ENCODE measurements at places on chromosomes 13 and 19.

- DNase-seq, result no peak
Observed at GRCh38 chr13:43305416-43305815, 282.0 kb downstream of the DNAJC15 start.

- DNase-seq, result no peak
Observed at GRCh38 chr13:68056816-68057710, 826.9 kb upstream of the PCDH9 start.

DNA sequence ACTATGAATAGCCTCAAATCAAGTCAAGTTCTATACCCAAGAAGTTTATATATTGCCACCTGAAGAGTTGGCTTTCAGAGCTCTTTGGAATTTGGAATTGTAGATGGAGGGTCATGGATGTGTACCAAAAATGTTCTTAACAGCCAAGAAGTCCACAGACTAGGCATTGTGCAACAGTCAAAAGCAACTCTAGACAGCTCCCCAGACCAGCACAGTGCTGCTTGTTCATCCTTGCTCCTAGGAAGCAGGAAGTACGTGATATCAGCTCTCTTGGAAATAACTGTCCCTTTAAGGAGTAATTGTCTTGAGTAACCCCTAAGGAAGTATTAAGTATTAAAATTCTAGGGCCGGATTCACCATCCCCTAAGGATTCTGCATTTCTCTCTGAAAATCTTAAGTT, 30.7 kb upstream of the IL17D start:
- no peak for DNase-seq

- DNase-seq, result no peak
Observed at GRCh38 chr13:74288361-74288911, 154.2 kb upstream of the KLF12 start.

GRCh38 chr19:5136073-5136855, 167.4 kb downstream of the KDM4B start:
- no peak for DNase-seq

- no peak for DNase-seq
Observed at GRCh38 chr13:50127726-50128291, 112.6 kb downstream of the KCNRG start.

DNA sequence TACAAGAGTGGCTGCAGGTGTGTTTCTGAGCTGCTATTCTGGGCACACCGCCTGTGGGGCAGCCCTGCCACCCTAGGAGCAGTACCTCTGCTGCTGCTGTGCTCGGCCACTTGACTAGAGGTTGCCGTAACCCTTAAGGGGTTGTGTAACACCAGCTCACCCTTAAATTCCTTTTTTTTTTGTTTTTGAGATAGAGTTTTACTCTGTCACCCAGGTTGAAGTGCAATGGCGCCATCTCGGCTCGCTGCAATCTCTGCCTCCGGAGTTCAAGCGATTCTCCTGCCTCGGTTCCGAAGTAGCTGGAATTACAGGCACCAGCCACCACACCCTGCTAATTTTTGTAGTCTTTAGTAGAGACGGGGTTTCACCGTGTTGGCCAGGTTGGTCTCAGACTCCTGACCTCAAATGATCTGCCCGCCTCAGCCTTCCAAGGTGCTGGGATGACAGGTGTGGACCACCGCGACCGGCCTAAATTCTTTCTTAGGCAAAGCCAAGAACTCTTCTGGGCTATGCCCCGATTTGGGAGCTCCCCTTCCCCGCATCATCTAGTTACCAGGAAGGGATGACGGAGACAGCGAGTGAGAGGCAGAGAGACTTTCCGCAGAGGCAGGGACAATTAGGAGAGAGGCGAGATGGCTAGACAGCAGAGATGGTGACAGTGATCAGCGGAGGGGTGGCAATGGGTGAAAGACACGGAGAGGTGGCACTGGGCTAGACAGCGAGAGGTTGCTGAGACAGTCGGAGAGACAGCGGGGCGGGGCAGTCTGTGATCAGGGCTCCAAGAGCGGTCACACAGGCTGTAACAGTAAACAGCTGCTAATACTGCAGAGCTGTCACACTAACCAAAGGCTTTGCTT, 4.4 kb upstream of the LILRA5 start:
- DNase-seq, result no peak

DNA sequence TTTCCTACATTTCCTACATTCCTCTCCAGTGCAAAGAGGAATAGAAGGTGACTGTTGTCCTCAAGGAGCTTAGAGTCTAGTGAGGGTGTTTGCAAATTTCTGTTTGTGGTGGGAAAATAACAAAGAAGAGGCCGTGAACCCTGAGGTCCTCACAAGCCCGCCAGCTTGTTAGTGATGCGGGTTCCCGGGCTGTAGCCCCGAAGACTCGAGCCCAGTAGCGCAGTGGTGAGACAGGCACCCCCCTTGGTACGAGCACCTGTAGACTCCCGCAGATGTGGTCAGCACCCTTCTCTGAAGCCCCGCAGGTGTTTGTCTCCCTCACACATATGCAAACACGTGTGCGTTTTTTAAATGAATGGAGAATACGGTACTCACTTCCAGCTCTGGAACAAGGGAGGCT, 26.5 kb upstream of the SPACA7 start:
- DNase-seq, result no peak

DNA sequence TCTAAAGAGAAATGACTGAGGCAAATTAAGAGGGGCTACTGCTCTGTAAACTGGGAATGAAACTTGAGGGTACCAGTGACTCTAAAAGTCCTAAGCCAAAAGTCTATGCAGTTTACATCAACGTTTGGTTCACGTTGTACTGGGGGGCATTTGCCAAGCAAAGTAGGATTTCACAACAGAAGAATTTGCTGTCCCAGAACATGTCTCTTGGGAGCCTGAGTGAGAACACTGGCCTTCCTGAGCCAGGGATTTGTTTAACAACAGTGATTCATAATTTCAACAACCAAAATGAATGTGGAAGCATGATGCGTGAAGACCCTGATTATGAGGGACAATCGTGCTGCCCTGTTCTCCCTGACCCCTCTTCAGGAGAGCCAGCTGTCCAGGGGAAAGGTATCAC, 178.0 kb downstream of the OXGR1 start:
- no peak for DNase-seq

GRCh38 chr19:38402623-38402966, 298 bp upstream of the FAM98C start:
- DNase-seq, result no peak

DNA sequence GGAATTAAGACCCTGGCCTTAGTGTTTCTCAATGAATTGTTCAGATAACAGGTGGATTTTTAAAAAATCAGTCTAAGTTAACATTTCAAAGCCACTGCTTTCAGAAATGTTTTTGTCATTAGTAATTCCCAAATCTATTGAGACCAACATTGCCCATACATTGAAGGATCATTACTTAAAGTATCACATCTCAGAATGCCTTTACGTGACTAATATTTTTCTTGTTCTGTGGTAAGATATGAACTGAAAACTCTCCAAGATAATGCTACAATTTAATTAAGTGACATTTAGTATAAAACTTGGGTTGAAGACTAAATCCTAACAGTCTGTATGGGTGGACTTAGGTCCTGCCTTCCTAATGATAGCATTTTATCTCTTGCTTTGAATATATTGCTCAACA, 59.4 kb upstream of the POSTN start:
- no peak for DNase-seq

- DNase-seq, result peak; percentile 25
Observed at GRCh38 chr19:20078581-20079031, 806 bp downstream of the ZNF90 start.

GRCh38 chr13:99275093-99275469, 16.9 kb upstream of the GPR18 start:
- DNase-seq, result peak; percentile 83

DNA sequence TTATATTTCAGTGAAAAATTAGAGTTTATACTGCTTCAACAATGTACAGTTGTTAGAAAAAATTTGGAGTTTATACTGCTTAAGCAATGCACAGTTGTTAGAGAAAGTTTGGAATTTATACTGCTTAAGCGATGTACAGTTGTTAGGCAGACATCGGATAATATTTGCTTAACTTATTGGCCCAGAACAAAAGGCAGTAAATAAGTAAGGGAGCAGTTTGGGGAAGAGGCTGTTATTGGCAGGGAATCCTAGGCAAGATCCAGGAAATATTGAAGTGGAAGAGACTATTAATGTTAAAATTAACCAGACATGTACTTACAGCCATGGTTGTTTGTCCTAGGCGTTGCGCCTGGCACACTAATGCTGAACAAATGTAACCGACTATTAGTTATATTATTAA, 166.9 kb downstream of the GPC5 start:
- no peak for DNase-seq

DNA sequence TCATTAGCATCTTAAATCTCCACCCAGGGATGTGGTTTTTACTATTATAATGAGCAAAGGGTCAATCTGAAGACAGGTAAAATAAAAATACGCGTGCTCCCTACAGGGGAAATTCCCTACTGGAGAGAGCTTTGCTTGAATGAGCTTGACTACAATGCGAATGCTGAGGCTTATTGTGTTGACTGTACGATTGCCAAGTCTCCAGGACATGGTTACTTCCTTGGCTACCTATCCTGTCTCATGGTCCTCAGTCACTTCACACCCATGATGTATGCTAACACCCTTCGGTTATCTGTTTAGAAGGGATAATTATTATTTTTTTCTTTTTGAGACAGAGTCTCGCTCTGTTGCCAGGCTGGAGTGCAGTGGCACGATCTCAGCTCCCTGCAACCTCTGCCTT, 61.7 kb downstream of the ZNF627 start:
- DNase-seq, result no peak

DNA sequence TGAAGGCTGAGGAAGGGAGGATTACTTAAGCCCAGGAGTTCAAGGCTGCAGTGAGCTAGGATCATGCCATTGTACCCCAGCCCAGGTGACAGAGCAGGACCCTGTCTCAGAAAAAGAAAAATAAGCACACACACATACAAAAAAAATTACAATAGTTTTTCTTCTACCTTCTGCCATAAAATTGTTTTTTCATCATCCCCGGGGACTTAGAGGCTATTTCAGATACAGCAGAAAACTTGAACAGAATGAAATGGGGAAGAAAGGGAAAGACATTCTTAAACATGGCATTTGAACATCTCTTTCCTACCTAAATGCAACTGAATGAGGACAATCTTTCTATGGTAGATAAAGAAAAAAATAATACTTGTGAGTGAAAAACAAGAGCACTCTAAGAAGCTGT, 109.1 kb downstream of the KCTD12 start:
- no peak for DNase-seq

- peak; percentile 25 for DNase-seq
Observed at GRCh38 chr13:33194820-33195692, 90.5 kb downstream of the STARD13 start.

DNA sequence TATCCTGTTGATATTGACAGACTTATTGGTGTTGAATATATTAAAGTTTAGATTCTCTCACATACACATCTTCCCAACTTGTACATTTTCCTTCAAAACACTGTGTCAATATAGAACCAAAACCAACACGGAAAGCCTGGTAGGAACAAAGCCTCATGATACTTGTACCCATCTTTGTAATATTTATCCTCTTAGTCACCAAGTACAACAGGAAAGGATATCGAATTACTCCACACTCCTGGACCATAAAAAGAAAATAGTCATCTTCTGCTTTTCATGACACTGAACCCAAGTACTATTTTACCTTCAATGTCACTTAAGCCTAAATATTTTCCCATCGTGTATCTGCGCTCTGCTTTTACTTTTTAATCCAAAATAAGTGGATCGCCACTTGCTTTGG, 702.9 kb upstream of the PCDH9 start:
- no peak for DNase-seq

DNA sequence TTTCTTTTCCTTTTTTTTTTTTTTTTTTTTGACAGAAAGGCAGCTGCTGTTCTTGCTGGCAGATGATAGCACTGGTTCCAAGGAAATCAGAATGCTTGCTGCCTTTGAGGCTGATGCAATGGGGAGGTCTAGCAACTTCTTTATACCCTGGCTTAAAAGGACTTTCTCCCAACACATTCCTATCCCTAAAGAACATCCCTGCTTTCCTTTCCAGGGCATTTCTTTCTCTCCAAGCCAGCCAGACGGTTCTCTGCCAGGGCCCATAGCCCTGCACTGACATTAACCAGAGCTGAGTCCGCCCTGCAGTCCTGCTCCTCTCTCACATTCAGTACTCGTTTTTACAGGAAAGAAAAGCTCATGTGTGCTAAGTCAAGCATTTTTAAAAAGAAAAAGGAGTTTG, 133.9 kb upstream of the WASF3 start:
- no peak for DNase-seq

- peak; percentile 38 for DNase-seq
Observed at GRCh38 chr19:12789098-12789903, 2.0 kb upstream of the JUNB start.

DNA sequence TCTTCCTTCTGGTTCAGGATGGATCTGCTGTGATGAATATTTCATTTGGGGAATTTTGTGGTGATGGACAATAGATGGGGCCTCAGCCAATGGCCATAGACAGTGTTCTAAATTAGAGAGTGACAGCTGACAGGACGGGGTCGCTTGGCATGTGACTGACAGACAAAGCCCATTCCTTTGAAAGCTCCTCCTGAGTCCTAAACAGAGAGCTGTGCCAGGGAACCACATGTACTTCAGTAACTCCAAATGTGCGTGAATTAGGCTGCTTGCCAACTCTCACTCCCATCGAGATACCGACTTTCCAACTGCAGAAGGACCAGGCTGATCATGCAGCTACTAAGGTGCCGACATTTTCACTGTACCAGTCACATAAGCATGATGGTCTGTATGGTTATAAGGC, 187.7 kb downstream of the SHISA2 start:
- DNase-seq, result no peak

- no peak for DNase-seq
Observed at GRCh38 chr19:34459614-34460013, 21.9 kb upstream of the WTIP start.

GRCh38 chr19:5895409-5895808, 8.2 kb downstream of the NDUFA11 start:
- DNase-seq, result no peak

GRCh38 chr13:46160471-46161066, 21.4 kb downstream of the LCP1 start:
- DNase-seq, result peak; percentile 80

DNA sequence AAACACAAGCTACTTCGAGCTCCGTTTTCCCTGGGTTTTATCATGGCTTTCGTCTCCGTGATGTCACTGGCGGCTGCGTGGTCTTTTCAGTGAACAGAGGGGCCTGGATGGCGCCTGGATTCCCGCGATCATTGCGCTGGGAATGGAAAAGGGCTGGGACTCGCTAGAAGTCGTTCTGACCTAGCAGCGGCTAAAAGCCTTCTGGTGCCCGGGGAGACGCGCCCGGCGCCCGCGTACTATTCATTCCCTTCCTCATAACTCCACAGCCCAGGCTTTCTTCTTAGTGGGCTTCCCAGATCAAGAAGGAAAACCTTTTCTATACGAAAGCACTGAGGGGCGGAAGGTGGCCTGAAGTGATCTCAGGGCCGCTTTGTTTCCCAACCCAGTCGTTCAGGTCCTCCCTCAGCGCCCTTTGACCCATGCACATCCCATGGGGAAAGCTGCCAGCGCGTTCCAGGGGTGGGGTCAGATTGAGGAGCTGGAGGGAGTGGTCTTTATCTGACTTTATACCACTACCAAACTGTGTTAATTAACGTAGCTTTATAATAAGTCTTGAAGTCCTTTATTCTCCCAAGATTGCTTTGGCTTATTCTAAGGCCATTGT, 96.6 kb downstream of the ELF1 start:
- no peak for DNase-seq

GRCh38 chr19:30171795-30172612, 200.2 kb upstream of the ZNF536 start:
- DNase-seq, result no peak

GRCh38 chr13:79812070-79812850, 331.3 kb downstream of the NDFIP2 start:
- DNase-seq, result no peak

GRCh38 chr13:26929971-26930730, 169.6 kb upstream of the GPR12 start:
- peak; percentile 74 for DNase-seq

GRCh38 chr19:19324059-19324770, 3.6 kb downstream of the MAU2 start:
- DNase-seq, result no peak

GRCh38 chr19:8922591-8922990, 87.6 kb downstream of the MUC16 start:
- no peak for DNase-seq

Data from activated CD4-positive, alpha-beta T cell treated with anti-CD3 and anti-CD28 coated beads, Interleukin-10, Interleukin-2, amounts not matched to agents 100 ng/mL and 50 ng/mL, durations not matched to agents 16 hours and 8 hours (primary cell).